ENCODE measurements at places on chromosomes 2 and 18.

DNA sequence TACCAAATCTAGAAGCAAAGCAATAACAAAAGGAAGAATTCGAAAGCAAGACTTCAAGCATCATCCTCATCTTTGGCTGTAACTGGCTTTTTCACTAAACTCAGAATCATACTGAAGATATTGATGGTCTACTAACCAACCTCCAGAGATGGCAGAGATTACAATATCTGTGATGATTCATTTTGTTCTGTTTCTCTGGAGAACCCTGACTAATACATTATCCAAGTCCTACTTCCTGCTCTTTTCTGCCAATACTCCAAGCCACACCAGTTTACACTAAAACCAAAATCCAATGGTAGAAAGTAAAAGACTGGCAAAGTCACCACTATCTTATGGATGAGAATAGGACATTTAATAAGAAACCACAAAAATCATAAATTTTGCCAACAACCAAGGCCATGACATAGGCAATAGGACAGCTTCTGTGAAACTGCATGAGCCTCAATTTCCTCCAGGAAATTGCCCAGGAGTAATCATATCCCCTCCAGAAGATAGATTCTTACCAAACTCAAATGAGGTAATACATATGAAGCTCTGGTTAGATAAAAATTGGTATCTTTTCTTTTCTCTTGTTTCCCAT lies 159.8 kb downstream of the METTL4 start:
- no peak for DNase-seq

GRCh38 chr2:179020156-179020750 lies 29.7 kb downstream of the CCDC141 start:
- DNase-seq, result no peak

GRCh38 chr18:61833978-61834377 lies 58.8 kb downstream of the RNF152 start:
- no peak for DNase-seq

- DNase-seq, result no peak
Measured at GRCh38 chr2:240932001-240932723, 26.0 kb downstream of the CROCC2 start.

GRCh38 chr2:3059141-3059925 lies 318.3 kb downstream of the EIPR1 start:
- DNase-seq, result no peak

DNA sequence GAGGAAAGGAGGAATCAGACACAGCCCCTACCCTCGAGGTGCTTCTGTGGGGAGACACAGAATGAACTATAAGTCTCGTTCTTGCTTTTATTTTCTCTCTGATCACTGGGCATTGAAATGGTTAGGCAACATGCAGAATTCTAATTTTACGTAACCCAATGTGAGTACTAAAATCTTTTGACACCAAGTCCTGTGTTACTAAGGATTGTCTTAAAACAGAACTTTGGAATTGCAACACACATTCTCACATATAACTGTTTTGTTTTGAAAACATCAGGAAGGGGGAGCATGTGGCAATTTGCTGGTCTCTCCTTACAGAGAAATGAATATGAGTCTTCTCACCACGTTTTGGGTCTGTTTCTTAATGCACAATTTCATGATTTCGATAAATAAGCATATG lies 23.6 kb upstream of the SULT1C4 start:
- no peak for DNase-seq

- DNase-seq, result no peak
Measured at GRCh38 chr2:234796045-234796591, 155.7 kb upstream of the SH3BP4 start.

GRCh38 chr2:138294451-138294850 lies 207.1 kb upstream of the SPOPL start:
- DNase-seq, result no peak

DNA sequence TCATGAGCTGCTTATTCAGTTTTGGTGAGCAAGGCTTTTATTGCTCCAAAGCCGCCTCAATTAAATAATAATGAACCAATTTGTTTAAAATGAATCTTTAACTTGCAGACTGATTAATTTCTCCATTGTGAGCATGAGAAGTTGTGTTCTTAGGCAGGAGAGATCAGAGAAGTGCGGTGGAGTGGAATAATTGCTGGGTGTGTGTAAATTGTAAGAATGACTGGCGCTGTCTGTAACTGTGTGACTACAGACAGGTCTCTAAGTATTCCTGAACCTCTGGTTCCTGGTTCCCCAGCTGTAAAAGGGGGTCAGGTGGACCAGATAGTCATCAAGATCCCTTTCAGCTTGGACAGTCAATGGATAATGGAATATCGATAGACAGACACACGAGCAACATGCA lies 98.0 kb upstream of the EFEMP1 start:
- no peak for DNase-seq

GRCh38 chr2:60888853-60889252 lies 7.5 kb downstream of the REL start:
- DNase-seq, result no peak

DNA sequence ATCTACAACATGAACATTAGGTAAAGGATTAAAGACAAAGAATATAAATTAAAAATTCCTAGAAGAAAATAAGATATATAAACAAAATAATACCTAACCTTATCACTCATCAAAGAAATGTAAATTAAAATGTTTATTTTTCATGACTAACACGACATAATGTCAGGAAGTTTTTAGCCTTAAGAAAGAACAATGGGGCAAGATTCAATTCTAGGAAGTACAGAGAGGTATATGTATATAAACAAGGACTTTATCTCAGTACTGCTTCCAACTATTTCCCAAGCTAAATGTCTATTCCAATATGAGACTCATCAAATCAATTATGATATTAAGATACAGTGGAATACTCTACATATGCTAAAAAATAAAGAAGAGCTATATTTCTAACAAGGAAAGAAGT lies 44.1 kb downstream of the TTC21B start:
- DNase-seq, result no peak

GRCh38 chr18:2304378-2305175 lies 266.7 kb downstream of the METTL4 start:
- DNase-seq, result no peak

DNA sequence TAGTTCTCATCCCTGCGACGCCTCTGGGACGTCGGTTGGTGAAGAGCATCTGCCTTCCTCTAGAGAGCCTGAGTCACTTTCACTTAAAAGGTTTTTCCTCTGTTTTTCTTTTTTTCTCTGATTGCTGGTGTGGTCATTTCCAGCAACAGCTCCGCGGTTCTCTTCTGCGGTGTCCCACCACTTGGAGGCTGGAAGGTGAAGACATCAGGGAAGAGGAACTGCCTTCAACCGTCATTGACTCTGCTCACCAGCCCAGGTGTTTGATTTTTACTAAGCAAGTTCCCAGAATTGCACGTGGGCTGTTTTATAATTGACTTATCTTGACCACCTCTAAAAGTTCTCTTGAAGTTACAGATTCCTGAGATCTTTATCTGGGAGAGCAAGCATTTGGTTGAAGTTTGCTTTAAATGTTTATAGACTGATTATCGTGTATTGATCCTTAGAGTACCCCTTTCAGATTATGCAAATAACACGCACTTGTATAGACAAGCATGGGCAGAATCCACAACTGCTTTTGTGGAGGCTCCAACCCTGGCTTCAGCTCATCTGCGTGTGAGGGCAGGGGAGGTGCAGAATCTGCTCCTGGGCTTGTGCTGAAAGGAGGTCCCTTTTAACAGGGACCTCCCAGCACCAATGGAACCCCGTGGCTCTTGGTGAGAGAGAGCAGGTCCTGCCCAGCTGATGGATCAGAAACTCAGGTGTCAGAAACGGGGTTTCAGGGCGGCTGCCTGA lies 3.5 kb downstream of the CTDP1 start:
- peak; percentile 10 for DNase-seq

GRCh38 chr2:100812573-100812972 lies 7.4 kb upstream of the NPAS2 start:
- DNase-seq, result no peak

DNA sequence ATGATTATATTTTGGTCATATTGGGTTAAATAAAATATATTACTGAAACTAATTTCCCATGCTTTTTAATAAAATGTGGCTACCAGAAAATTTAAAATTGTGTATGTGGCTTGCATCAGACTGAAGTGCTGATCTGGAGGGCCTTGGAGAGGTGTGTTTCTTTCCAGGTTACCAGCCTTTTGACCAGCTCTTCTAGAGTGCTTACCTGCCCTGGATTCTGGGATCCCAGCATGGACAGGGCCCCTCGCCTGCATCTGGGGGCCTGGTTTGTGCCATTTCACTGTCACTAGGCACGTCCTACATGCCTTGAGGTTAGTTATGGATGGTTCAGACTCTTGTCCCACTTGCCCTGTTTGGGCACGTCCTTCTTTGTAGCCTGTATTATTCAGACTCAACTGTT lies 10.5 kb downstream of the RNF144A start:
- no peak for DNase-seq

GRCh38 chr2:86468162-86469033 lies 27.2 kb downstream of the KDM3A start:
- DNase-seq, result no peak

DNA sequence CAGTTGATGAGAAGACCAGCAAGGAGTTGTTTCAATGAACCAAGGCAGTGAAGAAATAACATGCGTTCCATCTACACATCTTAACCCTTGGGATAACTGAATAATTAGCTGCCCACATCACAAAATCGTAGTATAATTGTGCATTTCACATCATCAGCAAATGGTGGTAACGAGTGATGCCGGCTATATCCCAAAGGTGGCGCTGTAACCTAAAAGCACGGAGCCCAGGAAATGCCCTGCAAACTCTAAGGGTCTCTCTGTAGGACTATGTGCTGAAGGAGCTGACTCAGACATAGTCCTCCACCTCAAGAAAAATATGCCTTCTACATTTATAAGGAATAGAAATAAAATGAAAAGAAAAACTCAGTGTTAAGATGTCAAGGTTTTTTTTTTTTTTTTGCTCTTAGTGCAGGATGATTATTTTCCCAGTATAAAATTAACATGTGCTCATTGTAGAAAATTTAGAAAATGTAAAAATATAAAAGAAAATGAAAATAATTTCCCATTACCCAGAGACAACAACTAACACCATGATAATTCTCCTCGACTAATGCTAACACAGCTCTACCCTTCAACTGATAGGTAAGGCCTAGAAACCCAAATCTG lies 23.1 kb upstream of the DSG3 start:
- DNase-seq, result no peak

GRCh38 chr2:160257041-160257742 lies 57.1 kb upstream of the ITGB6 start:
- no peak for DNase-seq

DNA sequence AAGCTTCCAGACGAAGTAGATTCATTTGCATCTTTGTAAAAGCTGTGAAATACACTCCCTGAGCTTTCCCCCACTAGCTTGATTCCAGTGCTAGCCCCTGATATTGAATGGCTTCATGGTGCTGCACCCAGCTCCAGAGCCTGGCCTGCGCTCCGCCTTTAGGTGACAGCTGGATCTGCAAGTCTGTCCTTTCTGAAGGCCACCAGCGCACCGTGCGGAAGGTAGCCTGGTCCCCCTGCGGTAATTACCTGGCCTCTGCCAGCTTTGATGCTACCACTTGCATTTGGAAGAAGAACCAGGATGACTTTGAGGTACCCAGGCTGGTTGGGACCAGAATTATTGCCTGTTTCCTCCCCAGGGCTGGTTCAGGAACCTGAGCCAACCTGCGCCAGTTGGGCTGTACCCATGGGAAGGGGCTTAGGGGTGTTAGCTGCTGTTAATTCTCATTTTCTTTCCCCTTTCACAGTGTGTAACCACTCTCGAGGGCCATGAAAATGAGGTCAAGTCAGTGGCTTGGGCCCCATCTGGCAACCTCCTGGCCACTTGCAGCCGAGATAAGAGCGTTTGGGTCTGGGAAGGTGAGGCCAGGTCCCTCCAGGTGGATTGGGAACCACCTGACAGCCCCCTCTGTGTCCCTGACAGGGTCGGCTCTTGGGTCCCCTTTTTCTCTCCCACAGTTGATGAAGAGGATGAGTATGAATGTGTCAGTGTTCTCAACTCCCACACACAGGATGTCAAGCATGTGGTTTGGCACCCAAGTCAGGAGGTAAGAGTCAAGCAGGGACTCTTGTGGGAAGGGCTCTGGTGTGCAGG lies 1.3 kb downstream of the CIAO1 start:
- peak; percentile 9 for DNase-seq

- DNase-seq, result no peak
Measured at GRCh38 chr2:71157124-71157793, 26.8 kb downstream of the MPHOSPH10 start.

DNA sequence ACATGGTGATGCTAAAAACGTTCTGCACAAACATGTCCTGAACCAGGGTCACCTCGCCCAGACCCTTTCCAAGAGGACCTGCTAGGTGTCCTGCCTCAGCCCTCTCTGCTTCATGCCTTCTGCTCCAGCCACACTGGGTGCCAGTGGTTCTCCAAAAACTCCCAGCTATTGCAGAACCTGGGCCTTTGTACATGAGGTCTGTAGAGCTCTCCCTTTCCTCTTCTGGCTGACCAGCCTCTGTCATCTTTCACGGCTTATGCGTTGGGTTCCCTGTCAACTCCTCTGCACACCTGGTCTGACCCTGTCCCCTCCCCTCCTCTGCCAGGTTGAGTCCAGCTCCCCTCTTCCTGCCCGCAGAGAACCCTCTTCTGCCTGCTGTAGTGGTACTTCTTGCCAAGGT lies 35.5 kb upstream of the IGFBP5 start:
- no peak for DNase-seq

Measured in T-helper 22 cell (primary cell).